Retinal pigment epithelial cell (primary cell): ENCODE measurements at places on chromosomes 6 and 20.

GRCh38 chr6:118313208-118313607 is 234.9 kb upstream of the PLN start:
- no peak for DNase-seq

GRCh38 chr6:111746983-111747382 is 126.3 kb downstream of the FYN start:
- DNase-seq, result no peak

- no peak for DNase-seq
Measured at GRCh38 chr6:36686668-36687513, 8.4 kb downstream of the CDKN1A start.

- DNase-seq, result no peak
Measured at GRCh38 chr6:31782126-31782855, 5.2 kb upstream of the VWA7 start.

DNA sequence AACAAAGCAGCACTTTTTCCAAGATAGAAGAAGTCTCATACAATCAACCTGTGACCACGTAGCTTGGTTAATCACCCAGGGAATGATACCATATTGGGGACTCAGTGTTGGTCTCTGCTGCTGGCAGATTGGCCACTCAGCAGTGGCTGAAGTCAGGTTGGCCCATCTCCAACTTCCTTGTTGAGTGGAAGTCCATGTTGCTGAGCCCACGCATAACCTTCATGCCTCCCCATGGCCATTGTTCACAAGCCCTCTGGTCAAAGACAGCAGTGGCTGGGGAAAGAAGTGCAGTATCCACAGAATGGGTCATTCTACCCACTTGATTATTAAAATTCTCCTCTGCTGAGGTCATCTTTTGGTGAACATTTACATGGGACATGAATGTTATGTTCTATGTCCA is 38.5 kb downstream of the PKIB start:
- no peak for DNase-seq

- no peak for DNase-seq
Measured at GRCh38 chr6:72216222-72217068, 330.1 kb downstream of the RIMS1 start.
